Right ventricle myocardium inferior (tissue), 1 donor: ENCODE measurements at places on chromosomes 7 and 10. TPM values are rescaled to one million over a fixed set of nuclear protein-coding genes. Genes with fewer than 3 reads are reported as not detected.

Gene LYZL2
- not detected for total RNA-seq

Gene AKR1D1
- total RNA-seq, result not detected

Gene GPR15LG
- total RNA-seq, result not detected

Gene AKR1B15
- total RNA-seq, result not detected

Gene ADRA2A
- 1.0 TPM for total RNA-seq

Gene NSMCE4A
- total RNA-seq, result 26.6 TPM

Gene LRRN3
- 12.4 TPM for total RNA-seq

Gene MYO3A
- not detected for total RNA-seq

Gene PRLHR
- total RNA-seq, result not detected

Gene ANXA8L1
- total RNA-seq, result 0.68 TPM

Gene FAM200A
- 6.8 TPM for total RNA-seq

Gene MYH16
- not detected for total RNA-seq

Gene XRCC2
- 0.65 TPM for total RNA-seq

Gene CLDN3
- total RNA-seq, result not detected

Gene ABCB1
- 4.5 TPM for total RNA-seq

Gene AKR1C8
- not detected for total RNA-seq

Gene PSD
- 0.49 TPM for total RNA-seq

Gene CUL2
- 39.6 TPM for total RNA-seq

Gene LRRC27
- total RNA-seq, result 4.2 TPM

Gene DMBT1
- total RNA-seq, result not detected

Gene DKK1
- total RNA-seq, result not detected

Gene HIBADH
- total RNA-seq, result 108 TPM

Gene RASSF4
- total RNA-seq, result 91.5 TPM

Gene MSMB
- total RNA-seq, result not detected

Gene TMEM196
- not detected for total RNA-seq

Gene EMX2
- not detected for total RNA-seq

Gene SVOPL
- total RNA-seq, result not detected

Gene CPA1
- total RNA-seq, result not detected

Gene BTBD16
- not detected for total RNA-seq

Gene VENTX
- 0.54 TPM for total RNA-seq

Gene RAB19
- not detected for total RNA-seq

Gene NUDT1
- total RNA-seq, result 13.6 TPM

Gene PPP1R3C
- 137 TPM for total RNA-seq

Gene AKR1C4
- total RNA-seq, result not detected

Gene KIN
- 7.5 TPM for total RNA-seq

Gene CFAP69
- 1.6 TPM for total RNA-seq

Gene TAS2R41
- not detected for total RNA-seq

Gene TRIM56
- total RNA-seq, result 21.0 TPM
